ENCODE measurements at places on chromosomes 5 and 9.

DNA sequence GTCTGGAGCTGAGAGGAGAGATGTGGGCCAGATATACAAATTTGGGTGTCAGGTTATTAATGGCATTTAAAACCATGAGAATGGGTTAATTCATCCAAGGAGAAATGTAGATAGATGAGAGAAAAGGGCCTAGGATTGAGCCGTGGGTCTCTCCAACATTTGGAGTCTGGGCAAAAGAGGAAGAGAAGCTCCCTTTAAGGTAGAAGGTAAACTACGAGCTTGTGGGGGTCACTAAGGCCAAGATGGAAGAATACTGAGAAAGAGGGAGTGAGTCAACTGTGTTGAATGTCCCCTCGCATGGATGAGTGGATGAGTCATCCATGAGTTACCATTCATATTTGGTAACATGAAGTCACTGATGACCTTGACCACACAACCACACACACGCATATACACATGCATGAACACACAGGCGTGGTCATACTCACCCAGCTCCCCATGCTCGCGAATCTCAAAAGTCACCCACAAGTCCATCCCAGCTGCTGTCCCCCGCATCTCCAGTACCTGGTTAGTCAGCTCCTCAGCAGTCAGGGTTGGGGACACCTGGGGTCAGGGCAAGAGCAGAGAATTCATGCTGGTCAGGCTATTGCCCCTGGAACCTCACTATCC is 6.8 kb upstream of the FCHSD1 start:
- DNase-seq = no peak

GRCh38 chr5:146675636-146676035 is 159.6 kb upstream of the GPR151 start:
- DNase-seq = no peak

DNA sequence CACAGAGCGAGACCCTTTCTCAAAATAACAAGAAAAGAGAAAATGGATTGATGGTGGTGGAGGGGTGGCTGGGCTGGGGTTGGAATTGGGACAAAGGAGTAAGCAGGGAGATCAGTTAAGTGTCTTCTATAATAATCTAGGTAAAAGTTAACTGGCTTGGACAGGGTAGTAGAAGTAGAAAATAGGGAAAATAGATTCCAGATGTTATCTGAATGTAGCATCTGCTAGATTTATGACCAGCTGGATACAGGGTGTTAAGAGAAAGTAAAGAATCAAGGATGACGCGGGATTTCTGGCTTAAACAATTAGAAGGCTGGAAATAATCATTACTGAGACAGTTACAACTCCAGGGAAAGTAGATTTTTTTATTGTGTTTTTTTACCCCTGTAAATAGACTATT is 13.0 kb downstream of the PPP6C start:
- DNase-seq = no peak

- no peak for DNase-seq
Measured at GRCh38 chr9:124010303-124010664, 1.3 kb upstream of the LHX2 start.

DNA sequence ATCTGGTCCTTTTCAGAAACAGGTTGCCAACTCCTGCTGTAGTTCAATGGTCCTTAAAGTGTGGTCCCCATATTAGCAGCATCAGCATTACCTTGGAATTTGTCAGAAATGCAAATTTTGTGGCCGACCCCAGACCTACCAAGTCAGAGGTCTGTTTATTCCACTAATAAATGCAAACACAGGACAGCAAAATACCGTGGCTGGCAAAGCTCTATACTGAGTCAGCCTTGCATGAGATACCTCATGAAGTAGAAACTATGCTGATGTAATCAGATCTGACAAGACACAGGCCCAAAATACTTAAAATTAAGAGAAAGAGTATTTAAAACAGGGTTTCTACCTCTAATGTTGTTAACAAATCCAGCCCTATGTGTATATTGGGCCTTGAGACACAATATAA is 3.0 kb downstream of the GOLM1 start:
- no peak for DNase-seq

GRCh38 chr5:118726891-118727290 is 261.5 kb downstream of the DTWD2 start:
- DNase-seq = no peak

DNA sequence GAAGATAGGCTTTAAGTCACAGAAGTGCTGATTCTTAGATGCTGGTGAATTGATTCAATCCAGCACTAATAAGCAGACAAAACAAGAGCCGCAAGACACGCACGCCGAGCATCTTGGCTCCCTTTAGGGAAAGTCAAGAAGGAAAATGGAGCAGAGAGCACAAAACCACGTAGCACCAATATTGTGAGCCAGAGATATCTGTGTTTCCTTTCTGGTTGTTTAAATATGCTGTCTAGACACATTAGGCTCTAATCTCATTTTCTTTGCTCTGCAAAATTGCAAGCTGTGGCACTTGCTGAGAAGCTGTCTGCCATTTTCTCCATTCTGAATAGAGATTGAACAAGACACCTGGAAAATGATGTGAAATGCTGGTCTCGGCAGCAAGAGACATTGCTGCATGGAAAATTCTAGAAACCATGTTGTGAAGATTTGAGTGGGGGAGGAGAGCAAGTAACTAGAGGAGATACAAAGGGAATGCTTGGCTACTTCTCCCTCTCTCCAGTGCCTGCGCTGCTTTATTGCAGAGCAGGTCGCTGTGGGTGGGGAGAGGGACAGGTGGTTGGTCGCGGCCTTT is 336.3 kb downstream of the MED10 start:
- DNase-seq = no peak

- no peak for DNase-seq
Measured at GRCh38 chr9:126957687-126958053, 43.1 kb downstream of the RALGPS1 start.

- no peak for DNase-seq
Measured at GRCh38 chr5:142746532-142747433, 23.4 kb upstream of the ARHGAP26 start.

GRCh38 chr9:4333787-4334186 is 33.9 kb upstream of the GLIS3 start:
- DNase-seq = no peak

DNA sequence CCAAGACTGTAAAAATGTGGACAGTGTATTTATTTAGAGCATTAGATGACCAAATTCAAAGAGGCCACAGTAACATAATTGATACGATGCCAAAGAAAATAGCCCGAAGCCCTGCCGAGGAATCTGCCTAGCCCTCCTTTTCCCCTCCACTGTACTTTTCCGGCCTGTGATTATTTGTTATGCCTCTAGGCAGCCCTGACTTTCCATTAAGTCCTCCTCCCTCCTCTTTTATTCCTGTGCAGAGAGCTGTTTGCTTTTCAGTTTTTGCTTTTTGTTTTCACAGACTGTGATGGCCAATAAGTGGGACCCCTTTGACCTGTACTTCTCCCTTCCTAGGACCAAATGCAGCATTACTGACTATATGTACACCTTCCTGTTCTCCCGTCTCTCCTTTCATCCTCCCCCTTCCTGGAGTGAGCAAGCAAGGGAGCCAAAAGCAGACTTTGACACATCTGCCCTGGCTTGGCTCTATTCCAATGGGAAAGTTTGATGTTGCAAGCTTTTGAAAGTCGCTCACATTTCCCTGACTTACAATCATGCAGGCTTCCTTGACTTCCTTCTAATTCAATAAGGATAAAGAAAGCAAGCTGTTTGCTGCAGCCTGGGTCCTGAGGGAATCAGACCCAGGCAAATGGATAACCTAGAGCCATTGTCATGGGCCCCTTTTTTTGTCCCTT is 76.1 kb downstream of the NREP start:
- DNase-seq = no peak

GRCh38 chr5:141507387-141508091 is 18.7 kb downstream of the PCDHGC5 start:
- DNase-seq = peak; percentile 96

DNA sequence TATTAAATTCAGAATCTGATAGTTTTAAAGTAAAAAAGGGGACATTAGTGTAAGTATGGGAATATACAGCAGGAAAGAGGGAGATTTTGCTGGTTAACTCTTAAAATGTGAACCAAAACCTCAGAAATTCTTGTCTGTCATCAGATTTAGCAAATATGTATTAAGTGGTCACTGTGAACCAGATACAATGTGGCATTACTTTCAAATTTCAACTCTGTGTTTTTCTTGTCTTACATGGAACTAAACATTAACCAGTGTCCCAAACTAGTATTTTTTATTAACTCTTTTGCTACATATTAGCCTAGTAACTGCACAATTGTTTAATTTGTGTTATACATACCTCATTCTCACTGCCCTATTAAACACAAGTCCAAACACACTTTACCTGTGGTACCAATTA is 259.9 kb upstream of the RASA1 start:
- DNase-seq = no peak

GRCh38 chr9:107455425-107456135 is 34.0 kb downstream of the KLF4 start:
- DNase-seq = no peak

DNA sequence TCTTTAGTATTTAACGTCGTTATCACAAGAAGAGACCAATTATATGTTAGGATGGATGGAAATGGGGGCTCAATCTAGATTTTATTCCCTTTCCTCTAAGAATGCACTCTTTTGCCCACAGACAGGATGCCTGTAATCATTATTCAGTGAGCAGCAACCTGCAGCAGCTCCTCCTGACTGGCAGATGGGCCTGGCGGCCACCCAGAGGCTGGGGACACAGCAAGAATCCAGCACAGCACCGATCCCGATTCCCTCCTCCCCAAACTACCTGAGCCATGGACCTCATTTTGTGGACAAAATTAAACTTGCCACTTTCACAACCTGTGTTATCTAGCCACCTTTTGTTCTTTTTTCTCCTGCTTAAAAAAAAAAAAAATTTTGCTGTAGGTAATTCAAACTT is 101.0 kb downstream of the USP20 start:
- DNase-seq = no peak

GRCh38 chr9:17280350-17281012 is 145.6 kb downstream of the CNTLN start:
- no peak for DNase-seq

DNA sequence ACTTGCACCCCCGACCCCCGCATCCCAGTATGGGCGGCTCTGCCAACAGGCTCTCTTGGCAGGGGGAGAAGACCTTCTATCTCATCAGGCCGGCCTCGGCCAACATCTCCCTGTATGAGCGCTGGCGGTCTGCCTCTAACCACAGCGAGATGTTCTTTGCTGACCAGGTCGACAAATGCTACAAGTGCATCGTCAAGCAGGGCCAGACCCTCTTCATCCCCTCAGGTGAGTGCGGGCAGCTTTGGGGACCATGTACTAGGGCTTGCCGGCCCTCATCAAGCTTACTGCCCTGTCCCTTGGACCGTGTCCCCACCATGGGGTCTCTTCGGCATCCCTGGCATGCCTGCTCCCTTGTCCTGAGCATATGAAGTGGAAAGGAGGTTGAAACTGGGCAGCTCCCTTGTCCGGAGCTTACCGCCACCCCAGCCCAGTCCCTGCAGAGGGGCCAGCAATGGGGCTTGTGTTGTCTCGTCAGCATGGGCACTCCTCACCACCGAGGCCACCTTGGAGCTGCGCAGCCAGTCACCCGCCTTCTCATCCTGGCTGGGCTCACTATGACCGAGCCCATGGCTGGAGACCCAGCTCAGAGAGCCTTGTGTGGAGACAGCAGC is 78.1 kb downstream of the PHF2 start:
- no peak for DNase-seq

DNA sequence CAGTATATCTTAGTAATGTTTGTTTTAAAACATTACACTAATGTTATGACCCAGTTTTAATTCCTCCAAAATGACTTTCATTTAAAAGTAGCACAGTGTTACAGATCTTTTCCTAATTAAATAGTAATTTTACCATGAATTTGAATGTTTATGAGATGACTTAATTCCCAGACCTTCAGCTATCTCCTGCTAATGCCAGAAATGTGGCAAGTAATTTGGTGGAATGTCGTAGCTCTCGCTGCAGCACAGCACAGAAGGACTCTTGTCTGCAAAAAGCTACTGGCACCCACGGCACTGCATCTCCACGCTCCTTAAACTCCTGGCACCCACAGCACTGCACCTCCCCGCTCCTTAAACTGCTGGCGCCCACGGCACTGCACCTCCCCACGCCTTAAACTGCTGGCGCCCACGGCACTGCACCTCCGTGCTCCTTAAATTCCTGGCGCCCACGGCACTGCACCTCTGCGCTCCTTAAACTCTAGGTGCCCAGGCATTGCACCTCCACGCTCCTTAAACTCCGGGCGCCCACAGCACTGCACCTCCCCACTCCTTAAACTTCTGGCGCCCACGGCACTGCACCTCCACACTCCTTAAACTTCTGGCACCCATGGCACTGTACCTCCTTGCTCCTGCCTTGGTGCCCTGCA is 163.1 kb downstream of the CDK5RAP2 start:
- no peak for DNase-seq

GRCh38 chr9:121759996-121760395 is 108.6 kb downstream of the DAB2IP start:
- no peak for DNase-seq

DNA sequence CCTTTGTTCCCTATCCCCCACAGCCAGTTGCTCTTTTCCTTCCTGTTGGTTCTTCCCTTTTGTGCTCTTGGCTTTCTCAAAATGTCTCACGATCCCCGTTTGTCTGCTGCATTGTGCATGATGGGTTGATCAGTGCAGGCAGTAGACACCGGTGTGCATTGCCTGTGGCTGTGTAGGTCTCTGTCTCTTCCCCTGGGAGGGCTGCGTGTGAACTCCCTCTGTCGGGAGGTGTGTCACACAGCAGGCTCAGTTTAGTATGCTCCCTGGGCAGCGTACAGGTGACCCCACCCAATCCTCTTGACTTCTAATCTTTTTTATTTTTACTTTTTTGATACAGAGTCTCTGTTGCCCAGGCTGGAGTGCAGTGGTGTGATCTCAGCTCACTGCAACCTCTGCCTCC is 265.3 kb downstream of the FSTL4 start:
- no peak for DNase-seq

GRCh38 chr5:83628360-83628759 is 92.3 kb downstream of the HAPLN1 start:
- no peak for DNase-seq

DNA sequence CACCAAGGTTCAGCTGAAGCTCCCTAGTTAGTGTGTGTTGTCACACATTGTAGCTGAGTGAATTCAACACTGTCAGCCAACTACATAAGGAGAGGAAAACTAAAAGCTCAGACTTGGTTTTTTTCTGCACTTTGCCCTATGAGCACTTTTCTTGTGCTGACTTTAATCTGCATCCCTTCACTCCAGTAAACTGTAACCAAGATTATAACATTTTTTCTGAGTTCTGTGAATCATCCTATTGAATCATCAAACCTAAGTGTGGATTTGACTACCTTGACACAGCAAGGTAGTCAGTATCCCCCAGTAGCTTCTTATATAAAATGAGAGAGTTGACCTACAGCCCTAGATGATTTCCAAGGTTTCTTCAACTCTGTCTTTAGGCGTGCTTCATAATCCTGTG is 325.0 kb downstream of the AGTPBP1 start:
- DNase-seq = no peak
